ENCODE measurements at places on chromosomes 5 and 9. TPM values are rescaled to one million over a fixed set of nuclear protein-coding genes. Genes with fewer than 3 reads are reported as not detected.
A peak's percentile ranks its signal among the peaks of the same experiment; 100 is the strongest.

- DNase-seq, result no peak
Observed at GRCh38 chr5:7395947-7396712, at the start of gene ADCY2. Gene ADCY2 (plus strand): TSS chr5:7396138. CDS start chr5:7396297, 159 bp downstream.

DNA sequence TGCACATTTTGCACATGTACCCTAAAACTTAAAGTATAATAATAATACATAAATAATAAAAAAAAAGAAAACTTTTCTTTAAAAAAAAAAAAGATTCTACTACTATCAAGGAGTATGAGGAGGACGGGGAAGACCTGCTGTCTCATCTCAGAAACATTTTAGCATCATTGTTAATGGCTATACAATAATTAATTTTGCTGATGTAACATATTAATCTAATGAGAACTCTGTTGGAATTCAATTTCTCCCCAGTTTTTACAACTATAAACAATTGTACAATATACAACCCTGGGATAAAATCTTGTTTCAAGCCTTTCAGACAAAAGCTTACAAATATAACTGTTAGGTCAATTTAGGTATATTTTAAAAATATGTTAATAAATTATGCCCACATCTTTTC is 139.0 kb upstream of the GRIN3A start:
- no peak for DNase-seq

DNA sequence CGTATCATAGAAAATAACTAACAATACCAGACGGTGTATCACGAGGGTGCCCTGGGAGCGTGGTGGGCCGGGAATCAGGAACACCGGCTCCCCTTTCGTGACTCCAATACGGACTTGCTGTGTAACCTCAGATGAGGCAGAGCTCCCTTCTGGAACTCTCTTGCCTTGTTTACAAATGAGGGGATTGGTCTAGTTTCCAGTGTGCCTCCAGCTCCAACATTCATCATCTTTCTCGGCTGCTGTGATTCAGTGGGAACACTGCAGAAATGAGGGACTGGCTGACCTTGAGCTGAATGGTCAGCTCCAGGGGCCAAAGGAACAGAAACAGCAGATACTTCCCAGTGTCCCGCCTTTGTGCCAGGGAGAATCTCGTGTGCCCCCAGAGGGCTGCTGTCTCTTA is 22.6 kb upstream of the TGFBI start:
- DNase-seq, result no peak

- DNase-seq, result no peak
Observed at GRCh38 chr9:136051453-136051836, 43.6 kb downstream of the NACC2 start.

DNA sequence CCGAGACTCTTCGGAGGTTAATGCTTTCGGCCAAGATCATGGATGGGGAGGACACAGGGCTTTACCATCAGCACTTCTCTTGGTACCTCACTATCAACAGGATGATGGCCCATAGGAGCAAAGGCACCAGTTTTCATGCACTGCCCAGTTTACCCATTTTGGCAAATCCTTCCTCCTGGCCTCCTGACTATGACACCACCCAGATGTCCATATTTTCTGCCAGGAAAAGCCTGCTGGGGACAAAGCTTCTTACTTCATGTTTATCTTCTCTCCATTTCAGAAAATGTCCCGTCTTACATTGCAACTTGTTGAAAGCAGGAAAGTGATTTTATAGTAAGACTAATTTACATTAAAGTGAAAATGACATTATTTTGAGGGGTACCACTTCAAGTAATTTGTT is 61.4 kb upstream of the GAS1 start:
- no peak for DNase-seq

Gene OR1J2
- total RNA-seq, result not detected

- DNase-seq, result no peak
Observed at GRCh38 chr9:437066-437465, 222.4 kb downstream of the DOCK8 start.

GRCh38 chr5:158943569-158943968 is 156.1 kb downstream of the EBF1 start:
- DNase-seq, result no peak

- no peak for DNase-seq
Observed at GRCh38 chr9:86865952-86866351, 81.4 kb downstream of the GAS1 start.

Gene TICAM2
- 6.9 TPM for total RNA-seq

Gene STK32A
- 3.0 TPM for total RNA-seq

GRCh38 chr5:107364443-107365319 is 306.1 kb downstream of the EFNA5 start:
- peak; percentile 54 for DNase-seq

GRCh38 chr5:538801-539468 is 14.7 kb upstream of the SLC9A3 start:
- no peak for DNase-seq

- no peak for DNase-seq
Observed at GRCh38 chr5:132009706-132010405, 1.6 kb downstream of the ACSL6 start.

GRCh38 chr9:114883709-114884108 is 46.7 kb downstream of the TNFSF8 start:
- no peak for DNase-seq

Gene BNC2
- 22.4 TPM for total RNA-seq

Gene GPR150
- 0.69 TPM for total RNA-seq

GRCh38 chr5:59745415-59745863 is 148.1 kb downstream of the PDE4D start:
- peak; percentile 82 for DNase-seq

DNA sequence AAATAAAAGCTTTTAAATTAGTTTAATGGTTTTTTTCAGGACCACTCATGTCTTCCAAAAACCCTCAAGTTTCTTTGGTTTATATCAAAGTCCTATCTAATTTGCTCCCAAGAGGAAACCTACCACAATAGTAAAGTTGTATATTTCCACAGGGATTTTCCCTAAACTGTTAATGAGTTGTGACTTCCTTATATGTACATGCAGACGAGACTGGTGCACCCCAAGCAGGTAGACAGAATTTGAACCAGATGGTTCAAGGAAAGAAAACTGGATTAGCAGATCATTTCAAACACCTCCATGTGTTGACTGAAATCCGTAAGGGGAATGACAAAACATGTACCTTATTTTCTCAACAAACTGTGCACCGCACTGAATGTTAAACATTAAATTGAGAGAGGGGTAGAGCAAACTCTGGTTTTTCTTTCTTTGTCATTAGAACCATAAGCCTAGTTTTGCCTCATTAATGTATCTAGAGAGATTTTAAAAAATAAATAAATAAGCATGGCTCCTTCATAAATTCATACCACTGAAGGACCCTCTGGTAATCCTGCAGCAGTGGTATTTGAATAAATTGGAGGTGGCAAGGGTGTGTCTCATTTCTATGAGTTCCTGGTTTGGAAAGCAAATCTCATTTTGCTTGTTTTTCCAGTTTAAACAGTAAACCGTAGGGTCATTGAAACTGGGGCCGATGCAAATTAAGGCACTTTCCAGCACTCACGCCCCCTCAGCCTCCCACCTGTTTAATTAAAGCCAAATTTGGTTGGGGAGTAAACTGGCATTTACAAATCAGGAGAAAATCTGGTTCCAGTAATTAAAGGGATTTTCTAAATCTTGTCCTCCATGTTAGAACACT is 51.1 kb downstream of the ENC1 start:
- DNase-seq, result peak; percentile 38

DNA sequence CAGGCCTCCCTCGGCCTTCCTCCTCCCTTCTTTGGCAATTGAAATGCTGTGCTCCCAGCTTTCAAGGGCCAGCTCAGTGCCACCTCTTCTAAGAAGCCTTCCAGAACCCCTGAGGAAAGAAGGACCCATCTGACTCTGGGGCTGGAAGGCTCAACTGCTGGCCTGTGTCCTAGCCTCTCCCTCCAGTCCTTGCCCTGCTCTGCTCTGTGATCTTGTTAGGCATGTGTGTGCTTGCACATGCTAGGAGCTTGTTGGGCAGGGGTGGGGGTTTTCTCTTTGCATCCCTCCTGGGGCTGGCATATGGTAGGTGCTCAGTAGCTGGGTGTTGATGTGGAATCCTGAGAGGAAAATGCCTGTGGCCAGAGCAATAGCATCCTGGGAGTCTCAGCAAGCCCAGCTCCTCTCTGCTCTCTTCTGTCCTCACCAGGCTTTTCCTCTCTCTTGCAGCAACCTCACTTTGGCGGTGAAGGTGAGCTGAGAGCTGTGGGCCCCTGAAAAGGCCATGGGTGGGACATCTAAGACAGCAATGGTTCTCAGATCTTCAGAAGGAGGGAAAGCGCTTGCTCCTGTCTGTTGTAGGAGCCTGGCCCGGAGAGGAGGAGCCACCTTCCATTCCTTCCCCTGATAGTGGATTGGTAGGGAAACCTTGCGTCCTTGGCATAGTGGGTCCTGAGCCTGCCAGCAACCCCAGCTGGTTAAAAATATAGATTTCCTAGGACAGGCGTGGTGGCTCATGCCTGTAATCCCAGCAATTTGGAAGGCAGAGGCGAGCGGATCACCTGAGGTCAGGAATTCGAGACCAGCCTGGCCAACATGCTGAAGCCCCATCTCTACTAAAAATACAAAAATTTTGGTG is 9.9 kb downstream of the DOLK start:
- DNase-seq, result no peak

- no peak for DNase-seq
Observed at GRCh38 chr9:79263628-79264027, 308.1 kb upstream of the TLE4 start.

DNA sequence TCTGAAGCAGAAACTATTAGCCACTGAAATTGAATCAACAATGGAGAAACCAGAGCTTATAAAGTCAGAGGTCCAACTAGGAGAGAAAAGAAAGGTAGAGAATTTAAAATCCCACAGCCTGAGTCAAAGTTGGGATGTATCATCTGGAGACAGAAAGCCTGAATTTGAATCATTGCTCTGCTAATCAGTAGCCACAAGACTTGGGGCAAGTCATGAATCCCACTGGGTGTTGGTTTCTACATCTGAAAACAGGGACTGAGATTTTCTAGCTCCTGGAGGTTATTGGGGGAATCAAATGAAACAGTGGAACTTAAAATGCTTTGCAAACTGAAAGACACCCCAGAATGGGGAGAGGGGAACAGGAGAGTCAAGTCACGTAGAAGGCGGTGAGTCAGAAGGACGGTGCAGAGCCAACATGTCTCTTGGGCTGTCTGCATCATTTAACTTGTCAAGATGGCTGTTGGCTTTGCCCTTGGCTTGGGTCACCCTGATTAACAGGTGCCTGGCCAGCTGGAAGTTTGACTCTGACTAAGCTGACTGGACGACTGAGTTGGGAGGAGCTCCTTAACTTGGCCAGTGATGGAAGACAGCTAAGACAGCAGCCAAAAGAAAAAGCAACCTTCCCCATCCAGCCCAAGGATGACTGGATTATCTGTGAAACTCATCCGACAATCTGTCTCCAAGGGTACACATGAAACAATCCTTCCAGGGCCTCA is 60.6 kb upstream of the ADRA1B start:
- peak; percentile 45 for DNase-seq

DNA sequence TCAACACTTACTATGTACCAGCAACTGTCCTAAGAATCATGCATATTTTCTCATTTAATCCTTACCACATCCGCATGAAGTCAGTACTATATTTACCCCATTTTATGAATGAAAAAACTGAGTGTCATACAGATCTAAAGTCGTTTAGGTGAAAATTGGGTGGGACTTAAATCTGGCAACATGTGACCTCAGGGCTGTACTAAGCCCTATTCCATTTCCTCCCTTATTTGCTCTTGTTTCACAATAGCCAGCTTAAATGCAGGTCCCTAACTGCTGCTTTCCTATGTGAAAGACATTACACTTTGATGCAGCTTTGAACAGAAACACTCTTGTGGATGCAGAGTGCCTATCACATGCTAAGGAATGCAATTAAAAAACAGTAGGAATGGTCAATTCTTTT is 2.5 kb upstream of the RAB14 start:
- DNase-seq, result no peak

DNA sequence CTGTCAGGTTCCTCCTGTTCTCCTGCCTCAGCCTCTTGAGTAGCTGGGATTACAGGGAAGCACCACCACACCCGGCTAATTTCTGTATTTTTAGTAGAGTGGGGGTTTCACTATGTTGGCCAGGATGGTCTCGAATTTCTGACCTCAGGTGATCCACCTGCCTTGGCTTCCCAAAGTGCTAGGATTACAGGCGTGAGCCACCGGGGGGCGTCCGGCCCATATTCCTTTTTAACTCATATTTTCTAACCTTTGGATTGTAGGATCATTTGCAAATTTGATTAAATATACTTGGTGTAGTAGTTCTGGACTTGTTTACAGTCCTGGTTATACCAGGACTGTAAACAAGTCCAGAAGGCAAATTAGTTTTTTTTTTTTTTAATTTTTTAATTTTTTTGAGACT is 4.3 kb downstream of the TCERG1 start:
- DNase-seq, result no peak

Gene NMUR2
- not detected for total RNA-seq

DNA sequence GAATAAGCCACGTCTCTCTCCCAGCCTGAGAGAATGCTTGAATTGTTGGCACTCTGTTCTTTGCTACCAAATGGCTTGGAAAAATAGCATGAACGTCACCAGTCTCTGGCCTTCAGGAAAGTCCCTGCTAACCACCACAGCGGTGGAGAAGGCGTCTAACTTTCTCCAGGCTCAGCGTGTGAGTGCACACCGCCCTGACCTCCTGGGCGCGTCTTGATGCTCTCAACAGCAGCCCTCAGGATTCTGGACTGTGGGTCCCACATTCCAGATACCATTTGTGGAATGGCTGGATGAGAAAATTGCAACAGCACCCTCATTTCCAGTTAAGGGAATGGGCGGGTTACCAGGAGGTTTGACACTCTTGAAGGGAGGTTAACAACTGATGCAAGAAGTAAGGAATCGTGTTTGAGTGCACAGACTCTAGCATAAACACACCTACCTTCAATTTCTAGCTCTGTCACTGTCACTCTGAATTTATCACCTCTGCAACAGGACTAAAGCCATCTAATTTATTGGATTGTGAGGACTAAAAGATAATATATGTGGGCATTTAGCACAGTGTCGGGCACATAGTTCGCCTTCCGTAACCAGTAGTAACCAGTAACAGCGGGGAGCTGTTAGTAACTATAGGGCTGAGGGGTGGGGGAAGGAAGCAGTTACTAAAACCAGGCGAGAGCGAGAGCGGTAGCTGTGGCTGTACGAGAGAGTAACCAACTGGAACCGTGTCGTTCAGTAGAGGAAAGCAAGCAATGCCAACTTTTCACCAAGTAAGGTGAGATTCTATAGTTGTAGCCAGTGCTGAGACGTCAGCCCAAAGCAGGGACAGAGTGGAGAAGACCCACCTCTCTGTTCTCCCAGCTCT is 807 bp upstream of the PLGRKT start:
- DNase-seq, result peak; percentile 85

Gene CTSV
- total RNA-seq, result 9.4 TPM

DNA sequence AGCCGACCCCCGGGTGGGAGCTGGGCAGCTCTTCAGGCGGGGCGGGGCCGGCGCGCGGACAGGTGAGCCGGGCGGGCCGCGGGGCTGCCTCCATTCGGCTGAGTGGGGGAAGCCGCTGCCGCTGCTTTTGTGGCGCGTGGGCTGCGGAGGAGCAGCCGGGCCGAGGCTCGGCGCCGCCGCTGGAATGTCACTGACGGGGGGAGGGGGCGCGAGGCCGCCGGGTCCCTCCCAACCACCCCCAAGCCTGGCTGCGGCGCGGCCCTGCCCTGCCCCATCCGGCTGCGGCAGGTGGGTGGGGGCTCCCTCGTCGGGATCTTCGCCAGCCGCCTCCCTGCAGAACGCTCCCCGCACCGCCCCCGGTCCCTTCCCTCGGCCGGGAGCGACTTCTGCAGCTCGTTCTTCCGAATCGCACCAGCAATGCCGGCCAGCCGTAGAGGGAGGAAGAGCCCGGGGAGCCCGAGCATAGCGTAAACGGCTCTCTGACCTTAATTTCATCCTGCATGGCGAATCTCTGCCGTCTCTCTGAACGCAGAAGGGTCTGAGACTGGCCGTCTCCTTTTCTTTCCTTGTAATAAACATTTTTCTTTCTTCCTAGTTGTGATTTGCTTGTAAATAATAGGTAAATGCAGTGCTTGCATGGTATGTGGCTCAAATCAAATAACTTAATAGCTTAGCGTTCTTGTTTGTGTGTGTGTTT is 505 bp downstream of the SPTAN1 start:
- no peak for DNase-seq

Data from renal cortical epithelial cell (primary cell).